ENCODE measurements at places on chromosomes 1 and 21.

- DNase-seq, result no peak
Measured at GRCh38 chr1:232339073-232339472, 290.9 kb downstream of the SIPA1L2 start.

- DNase-seq, result peak; percentile 31
Measured at GRCh38 chr1:19597496-19598309, 46.4 kb upstream of the NBL1 start.

DNA sequence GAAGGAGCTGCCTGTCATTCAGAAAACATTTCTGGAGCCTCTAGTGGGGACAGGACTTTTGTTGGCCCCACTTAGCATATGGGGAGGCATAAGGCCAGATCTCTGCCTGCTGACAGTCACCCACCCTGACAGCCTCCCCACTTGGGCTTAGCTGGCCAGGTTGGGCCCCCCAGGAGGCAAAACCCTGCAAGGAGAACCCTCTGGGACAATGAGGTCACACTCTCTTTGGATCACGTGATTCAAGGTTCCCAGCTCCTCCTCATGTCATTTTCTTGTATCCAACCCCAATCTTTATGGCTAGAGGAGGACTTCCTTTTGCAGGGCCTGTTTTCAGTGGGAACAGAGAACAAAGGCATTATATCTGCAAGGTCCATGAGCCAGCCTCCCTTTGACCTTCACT is 60.0 kb downstream of the NAV1 start:
- no peak for DNase-seq

DNA sequence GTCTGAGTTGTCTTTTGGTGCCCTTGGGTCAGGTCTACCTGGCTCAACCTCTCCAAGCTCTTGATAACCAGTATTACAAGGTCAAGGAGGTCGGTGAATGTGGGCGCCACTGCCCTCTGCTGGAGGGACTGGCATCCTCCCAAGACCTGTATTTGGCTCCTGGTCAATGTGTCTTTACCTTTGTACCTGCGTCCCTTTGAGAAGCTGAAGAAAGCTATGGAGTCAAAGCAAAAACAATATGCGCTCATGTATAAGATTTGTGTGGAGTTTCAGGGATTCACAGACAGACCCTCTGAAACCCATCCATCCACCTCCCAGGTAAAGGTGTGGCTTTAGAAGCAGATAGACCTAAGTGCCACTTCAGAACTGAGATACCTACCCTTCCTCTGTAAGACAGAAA is 61.8 kb upstream of the NBL1 start:
- no peak for DNase-seq

DNA sequence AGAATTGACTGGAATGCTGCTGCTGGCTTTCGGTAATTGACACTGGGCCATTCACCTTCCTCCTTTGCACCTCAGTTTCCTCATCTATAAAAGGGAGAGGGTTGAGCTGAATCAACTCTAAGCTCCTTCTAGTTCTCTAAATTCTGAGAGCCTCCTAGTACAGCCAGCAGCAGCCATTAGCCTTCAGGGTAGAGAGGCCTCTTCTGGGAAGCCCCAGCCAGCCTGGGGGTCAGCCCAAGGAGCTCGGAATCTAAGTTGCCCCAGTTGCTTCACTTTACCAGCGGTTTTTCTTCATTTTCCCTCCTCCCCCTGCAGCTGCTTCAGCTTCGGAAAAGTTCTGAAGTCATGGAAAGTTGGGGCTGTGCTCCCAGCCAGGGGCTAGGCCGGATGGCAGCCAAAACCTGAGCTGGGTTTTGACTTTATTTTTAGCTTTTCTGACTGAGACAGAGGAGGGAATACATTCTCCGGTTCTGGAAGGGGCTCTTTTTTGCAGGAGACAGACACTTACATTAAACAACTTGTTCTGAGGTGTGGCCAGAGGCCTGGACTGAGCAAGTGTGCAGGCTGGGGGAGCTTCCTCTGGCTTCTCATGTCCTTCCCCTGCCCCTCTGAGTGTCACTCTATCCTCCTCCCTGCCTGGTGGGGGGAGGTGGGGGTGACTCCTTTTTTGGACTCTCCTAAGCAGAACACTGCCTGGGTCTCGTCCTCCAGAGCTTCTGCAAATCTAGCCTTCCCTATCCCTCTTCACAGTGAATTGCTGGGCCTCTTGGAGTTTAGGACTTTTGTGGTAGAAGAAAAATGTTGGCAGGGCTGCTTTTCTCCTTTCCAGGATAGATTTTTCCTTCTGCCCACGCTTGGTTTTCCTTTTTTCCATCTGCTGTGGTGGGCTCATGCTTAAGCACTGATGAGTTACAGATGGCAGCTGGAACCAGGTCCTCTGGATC is 14.4 kb downstream of the LMNA start:
- DNase-seq, result peak; percentile 66

GRCh38 chr1:201429736-201430501 is 8.4 kb upstream of the TNNI1 start:
- DNase-seq, result no peak

DNA sequence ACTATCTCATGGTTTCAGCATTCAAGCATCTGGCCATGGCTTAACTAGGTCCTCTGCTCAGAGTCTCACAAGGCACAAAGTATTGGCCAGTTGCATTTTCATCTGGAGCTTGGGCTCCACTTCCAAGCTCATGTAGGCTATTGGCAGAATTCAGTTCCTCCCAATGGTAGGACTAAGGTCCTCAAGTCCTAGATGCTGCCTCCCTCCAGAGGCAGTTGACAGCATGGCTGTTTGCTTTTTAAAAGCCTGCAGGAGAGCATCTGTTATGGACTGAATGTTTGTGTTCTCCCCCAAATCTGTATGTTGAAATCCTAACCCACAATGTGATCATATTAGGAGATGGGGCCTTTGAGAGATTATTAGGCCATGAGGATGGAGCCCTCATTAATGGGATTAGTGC is 38.0 kb upstream of the HLX start:
- no peak for DNase-seq

DNA sequence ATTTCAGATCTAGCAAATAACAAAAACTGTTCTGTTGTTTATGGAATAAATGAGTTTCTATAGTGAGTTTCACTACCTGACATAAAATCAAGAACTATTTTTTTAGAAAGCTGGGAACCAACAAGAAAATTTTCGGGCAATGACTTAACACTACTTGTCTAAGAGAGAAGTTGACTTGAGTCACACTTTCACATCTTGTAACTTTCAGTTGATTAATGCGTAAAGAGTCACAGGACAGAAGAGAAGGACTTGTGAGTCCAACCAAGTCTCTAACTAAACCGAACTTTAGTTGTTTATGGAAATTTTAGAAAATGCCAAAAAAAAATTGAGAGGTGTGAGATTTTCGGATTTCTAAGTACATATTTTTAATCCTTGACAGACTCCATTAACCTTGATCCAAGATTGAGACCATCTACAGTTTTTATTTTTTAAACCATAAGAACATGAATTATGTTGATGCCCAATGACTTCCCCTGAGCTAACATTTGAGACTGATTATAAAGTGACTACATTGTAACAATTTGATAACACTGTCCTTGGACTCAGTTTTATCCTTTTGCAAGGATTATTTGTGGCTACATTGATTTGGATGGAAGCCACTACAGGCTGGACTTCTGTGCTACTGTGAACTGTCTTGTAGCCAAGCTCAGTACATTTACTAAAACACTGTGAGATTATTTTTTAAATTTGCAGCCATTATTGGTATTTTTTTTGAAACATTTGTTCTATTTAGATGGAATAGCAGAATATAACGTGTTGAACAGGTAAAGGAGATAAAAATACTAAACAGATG is 284.0 kb downstream of the PTPRC start:
- no peak for DNase-seq

DNA sequence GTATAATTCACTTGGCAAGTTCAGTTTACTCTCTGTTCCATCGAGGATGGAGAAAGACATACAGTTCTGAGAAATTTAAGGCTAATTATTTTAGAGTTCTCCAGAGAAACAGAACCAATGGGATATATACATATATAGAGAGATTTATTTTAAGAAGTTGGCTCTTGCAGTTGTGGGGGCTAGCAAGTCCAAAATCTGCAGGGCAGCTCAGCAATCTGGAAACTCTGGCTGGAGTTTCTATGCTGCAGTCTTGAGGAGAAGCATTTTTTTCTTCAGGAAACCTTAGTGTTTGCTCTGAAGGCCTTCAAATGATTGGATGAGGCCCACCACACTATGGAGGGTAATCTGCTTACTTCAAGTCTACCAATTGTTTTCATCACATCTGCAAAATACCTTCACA is 34.6 kb downstream of the TRAF5 start:
- no peak for DNase-seq

- DNase-seq, result no peak
Measured at GRCh38 chr1:108119500-108119899, 80.6 kb downstream of the SLC25A24 start.

DNA sequence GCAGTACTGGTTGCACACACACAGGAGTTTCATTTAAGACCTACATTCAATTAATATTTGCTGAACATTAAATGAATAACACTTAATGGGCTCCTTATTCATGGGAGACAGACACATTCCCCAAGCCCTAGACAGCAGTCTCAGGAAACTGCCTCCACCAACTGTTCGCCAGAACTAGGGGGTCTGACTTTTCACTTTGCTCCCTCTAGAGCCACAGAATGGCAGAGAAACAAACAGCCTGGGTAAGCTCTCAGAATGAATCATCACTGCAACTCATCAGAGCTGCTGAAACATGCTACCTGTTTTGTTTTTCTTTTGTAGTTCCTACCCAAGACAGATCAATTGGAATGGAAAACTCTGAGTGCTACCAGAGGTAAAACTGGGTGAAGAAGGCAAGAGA is 31.7 kb downstream of the ELK4 start:
- DNase-seq, result no peak

DNA sequence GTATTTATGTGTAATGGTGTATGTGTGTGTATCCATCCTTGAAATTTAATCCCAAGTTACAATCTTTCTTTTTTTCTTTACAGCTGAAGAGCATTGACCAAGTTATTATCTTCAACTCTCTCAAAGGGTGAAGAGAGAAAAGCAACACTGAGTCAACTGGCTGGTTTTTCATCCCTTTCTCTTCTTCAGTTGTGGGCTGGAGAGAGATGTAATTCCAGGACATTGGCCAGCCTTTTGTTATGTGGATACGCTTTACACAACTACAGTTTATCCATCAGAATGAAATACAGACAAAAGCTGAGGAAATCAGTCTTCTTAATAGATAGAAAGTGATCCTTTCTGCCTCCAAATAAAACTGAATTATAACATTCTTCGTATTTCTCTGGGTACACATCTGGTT is 357.0 kb upstream of the NCAM2 start:
- no peak for DNase-seq

- no peak for DNase-seq
Measured at GRCh38 chr1:47914952-47915676, 82.1 kb downstream of the TRABD2B start.

GRCh38 chr1:244010191-244010590 is 40.9 kb upstream of the ZBTB18 start:
- DNase-seq, result no peak

- DNase-seq, result no peak
Measured at GRCh38 chr1:184905601-184906322, 68.5 kb downstream of the NIBAN1 start.

DNA sequence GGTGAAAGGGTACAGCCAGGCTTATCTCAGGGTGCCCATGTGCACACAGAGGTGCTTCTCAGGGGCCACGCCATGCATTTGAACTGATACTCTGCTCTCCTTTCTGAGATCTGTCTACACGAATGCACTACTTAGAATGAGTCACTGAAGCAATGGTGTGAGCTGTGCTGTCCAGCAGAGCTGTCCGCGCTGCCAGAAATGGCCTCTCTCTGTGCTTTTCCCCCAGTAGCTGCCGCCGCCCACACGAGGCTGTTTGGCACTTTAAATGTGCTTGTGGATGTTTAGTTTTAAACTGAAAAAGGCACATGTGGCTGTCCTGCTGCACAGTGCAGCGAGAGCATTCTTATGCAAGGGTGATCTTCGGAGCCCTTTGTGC is 87.1 kb upstream of the COL6A1 start:
- DNase-seq, result peak; percentile 92

- peak; percentile 82 for DNase-seq
Measured at GRCh38 chr1:227945891-227946623, 1.7 kb downstream of the WNT9A start.

- peak; percentile 73 for DNase-seq
Measured at GRCh38 chr1:46533179-46533864, 18.1 kb downstream of the KNCN start.

DNA sequence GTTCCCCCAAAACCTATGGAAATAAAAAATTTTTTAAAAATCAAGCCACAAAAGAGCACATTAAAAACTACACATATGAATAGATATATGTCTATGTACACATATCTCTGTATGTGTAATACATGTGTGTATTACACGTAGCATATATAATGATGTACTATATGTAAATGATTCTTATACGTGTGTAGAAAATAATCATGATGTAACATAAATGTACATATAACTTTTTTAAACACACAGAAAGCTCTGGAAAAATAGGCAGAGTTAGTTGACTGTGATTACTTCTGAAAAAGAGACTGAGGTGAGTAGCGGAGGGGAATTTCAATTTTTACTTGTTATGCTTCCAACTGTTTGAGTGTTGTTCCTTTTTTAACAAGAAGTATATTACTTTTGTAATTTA is 405.0 kb downstream of the CAMTA1 start:
- no peak for DNase-seq

GRCh38 chr1:75053207-75053606 is 81.0 kb upstream of the LHX8 start:
- no peak for DNase-seq

- no peak for DNase-seq
Measured at GRCh38 chr1:90833466-90834110, 116.5 kb upstream of the BARHL2 start.

- no peak for DNase-seq
Measured at GRCh38 chr1:185473186-185473585, 156.1 kb upstream of the IVNS1ABP start.

DNA sequence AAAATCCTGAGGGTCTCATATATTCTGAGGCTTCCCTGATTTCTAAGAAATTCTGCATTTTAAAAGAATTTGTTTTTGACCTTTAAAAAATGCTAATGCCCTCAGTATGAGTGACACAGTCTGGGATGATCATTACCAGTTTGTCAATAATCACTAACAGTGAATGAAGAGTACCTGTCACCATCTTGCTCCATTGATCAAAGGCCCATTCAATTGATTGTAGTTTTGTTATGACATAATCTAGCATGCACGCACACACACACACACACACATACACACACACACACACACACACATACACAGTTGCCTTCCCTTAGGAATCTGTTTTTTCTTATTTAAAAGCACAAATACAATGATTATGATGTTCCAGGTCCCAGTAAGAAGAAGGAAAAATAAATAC is 250.4 kb downstream of the NFIA start:
- DNase-seq, result no peak

DNA sequence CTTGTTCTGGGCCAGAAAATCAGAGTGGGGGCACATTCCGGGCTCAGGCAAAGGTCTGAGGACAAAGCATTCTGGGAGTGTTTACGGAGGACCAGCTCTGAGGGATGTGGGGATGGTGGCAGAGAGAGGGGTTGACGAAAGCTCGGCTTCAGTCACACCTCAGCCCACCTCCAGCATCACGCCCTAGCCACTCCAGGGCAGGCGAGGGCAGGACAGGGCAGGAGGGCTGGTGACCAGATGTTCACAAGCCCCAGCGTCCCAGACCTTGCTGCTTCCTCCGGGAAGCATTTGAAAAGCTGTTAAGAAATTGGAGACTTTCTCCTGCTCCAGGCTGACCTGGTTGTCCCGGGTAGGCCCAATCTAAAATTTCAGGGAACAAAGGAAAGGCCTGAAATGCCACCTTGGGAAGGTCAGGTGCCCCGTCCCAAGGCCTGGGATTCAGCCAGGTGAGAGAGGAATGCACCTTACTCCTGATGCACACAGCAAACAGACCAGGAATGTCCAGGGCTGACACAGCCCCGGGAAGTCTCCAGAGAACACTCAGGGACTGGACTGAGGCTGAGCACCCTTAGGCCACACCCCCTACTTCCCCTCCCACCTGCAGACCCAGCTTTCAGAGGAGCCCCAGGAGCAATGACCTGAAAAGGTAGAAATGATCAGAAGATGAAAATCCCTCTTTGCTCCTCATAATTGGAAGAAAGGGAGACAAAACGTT is 71.9 kb upstream of the KLHDC7A start:
- DNase-seq, result no peak
